Fibroblast of skin of left quadriceps (primary cell): ENCODE measurements at places on chromosomes 3 and 15.

DNA sequence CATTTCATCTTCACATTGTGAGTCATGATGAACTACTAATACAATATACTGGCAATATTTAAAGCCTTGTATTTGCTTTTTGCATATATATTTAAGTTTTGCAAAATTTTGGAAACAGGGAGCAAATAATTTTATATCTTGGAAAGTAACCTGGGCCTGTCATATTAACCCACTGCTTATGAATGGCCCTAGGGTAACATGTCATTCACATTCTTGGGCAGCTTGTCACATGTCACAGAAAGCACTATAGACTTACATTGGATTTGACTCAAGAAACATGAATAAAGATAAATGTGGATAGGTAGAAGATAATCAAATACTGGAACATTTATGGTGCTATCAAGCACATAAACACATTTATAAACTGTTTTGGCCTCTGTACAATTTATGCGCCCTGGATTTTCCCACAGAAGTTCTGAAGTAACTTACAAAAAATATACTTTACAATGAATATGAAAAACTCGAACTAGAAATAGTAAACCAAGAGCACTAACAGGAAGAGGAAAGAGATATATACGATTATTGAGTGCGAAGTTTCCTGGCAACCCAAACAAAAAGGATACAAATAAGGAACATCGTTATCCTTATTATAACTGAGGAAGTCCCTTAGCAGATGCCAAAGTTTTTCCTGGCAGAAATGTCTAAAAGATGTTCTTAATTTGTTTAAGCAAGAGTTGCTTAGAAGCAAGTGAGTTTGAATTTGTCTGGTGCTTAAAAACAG is 257.2 kb downstream of the RBMS3 start:
- DNase-seq: no peak

DNA sequence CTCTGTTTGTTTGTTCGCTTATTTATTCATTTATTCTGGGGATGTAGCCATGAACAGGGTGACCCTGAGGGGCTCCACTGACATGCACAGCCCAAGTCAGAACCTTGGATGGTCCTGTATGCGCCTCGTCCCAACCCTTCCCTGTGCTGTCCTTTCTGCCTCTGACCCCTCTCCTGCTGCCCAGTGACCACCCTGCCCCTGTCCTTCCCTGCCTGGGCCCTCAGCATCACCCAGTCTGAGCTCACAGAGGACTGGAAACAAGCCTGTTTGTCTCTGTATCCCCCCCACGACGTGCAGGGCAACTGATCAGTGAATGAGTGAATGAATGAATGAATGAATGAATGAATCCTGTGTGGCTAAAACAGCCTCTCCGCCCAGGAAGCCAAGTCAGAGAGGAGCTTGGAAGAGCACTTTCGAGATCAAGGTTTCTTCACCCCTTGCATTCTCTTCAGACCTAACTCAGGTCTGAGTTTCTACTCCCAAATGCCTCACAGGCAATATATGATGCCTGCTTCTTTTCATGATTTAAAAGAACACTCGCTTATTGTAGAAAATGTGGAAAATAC is 157.7 kb downstream of the SMAD6 start:
- DNase-seq: no peak

- DNase-seq: peak; percentile 31
These were observed 45.8 kb downstream of the ALDH1A2 start for GRCh38 chr15:58019503-58020376.

DNA sequence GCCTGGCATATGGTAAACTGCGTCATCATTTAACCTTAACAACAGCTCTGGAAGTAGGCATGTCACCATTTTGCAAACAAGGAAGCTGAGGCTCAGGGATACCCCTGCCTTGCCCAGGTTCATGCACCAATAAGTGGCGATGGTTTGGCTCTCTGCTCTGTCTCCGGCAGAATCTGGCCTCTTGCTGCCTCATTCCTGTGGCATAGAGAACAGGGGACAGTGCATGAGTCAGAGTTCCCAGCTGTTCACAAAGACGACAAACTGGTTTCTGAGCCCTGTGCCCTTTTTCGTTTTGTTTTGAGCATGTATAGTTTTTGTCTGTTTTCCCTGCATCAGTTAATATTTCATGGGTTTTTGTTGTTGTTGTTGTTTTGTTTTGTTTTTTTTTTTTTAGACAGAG is 236.8 kb downstream of the OPA1 start:
- DNase-seq: no peak

- DNase-seq: no peak
These were observed 12.4 kb downstream of the PCCB start for GRCh38 chr3:136262559-136262958.

DNA sequence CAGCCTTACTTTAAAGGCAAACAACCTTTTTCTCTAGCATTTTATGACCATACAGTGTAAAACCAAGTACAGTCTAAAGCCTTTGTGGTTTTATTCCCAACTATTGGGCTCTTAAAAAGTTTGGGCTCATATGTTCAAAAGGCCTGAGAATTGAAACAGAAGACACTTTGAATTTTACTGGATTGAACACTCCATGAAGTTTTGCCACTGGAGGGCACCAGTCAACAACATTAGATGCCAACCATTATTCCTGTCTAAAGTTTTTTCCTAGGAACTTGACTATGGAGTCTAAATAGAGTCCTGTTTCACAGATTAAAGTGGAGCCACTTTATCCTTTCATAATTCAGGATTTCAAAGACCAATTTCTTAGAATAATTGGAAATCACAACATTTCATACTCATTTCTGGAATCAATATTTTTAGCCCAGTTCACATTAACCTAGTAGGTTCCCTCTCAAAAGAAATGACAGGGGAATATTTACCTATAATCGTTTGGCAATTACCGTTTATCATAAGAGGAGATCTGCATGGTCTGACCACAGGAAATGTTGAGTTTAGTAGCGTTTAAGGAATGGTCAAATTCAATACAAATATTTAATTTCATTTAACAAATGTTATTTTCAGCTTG is 244.1 kb upstream of the PDZRN3 start:
- DNase-seq: peak; percentile 22

DNA sequence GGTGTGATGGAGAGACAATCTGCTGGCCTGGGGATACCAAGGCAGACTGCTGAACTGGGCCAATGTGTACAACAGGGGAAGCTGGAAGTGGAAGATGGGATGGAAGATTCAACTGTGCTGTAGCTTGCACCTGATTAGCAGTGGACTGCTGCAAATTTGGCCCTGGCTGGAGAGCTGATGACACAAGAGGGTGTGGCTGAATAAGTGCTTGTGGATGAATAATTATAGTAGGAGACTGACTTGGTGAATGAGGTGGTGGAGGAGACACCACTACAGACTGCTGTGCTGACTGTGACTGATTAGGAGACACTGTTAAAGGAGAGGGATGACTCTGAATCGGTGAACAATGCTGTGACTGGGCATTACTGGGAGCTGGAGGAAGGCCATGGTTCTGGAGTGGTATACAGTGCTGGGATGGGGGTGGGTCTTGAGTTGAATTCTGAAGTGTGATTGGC is 52.5 kb downstream of the PHC3 start:
- no peak for DNase-seq

- no peak for DNase-seq
These were observed 498.9 kb upstream of the TGFBR2 start for GRCh38 chr3:30107531-30107930.

- DNase-seq: no peak
These were observed 98.4 kb downstream of the FLNB start for GRCh38 chr3:58106640-58107039.

GRCh38 chr3:8640223-8640622 is 4.4 kb downstream of the SSUH2 start:
- no peak for DNase-seq

GRCh38 chr3:32612547-32612946 is 41.9 kb upstream of the DYNC1LI1 start:
- no peak for DNase-seq

GRCh38 chr3:141392416-141392815 is 24.1 kb downstream of the ZBTB38 start:
- no peak for DNase-seq

- no peak for DNase-seq
These were observed 11.5 kb downstream of the SLC51A start for GRCh38 chr3:196227629-196228493.

GRCh38 chr3:16332904-16333426 is 68.0 kb downstream of the OXNAD1 start:
- DNase-seq: peak; percentile 55

- DNase-seq: no peak
These were observed 542.3 kb upstream of the ROBO2 start for GRCh38 chr3:76497636-76498035.

GRCh38 chr3:45603226-45603625 is 8.7 kb downstream of the LIMD1 start:
- DNase-seq: no peak

- DNase-seq: no peak
These were observed 906.6 kb downstream of the TUSC7 start for GRCh38 chr3:117616227-117616626.

GRCh38 chr3:49058011-49058410 is 28.8 kb upstream of the IMPDH2 start:
- DNase-seq: no peak

DNA sequence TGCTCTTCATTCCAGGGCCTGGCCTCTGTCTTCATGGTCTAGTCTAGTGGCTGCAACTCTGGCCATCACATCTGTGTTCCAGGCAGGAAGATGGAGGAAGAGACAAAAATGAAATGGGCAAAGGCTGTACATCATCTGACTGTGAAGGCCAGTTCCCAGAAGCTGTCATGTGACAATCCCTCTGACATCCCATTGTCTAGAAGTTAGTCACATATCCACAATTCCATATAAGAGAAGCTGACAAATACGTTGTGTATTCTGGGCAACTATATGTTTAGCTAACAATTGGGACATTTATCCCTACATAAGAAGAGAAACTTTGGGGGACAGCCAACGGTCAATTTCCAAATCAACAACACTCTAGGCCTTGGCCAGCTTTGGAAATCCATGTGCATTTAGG is 34.5 kb upstream of the C3orf70 start:
- DNase-seq: no peak

- DNase-seq: no peak
These were observed 69.5 kb upstream of the IQSEC1 start for GRCh38 chr3:13142552-13143380.

GRCh38 chr3:15787941-15788340 is 9.8 kb downstream of the ANKRD28 start:
- DNase-seq: no peak

DNA sequence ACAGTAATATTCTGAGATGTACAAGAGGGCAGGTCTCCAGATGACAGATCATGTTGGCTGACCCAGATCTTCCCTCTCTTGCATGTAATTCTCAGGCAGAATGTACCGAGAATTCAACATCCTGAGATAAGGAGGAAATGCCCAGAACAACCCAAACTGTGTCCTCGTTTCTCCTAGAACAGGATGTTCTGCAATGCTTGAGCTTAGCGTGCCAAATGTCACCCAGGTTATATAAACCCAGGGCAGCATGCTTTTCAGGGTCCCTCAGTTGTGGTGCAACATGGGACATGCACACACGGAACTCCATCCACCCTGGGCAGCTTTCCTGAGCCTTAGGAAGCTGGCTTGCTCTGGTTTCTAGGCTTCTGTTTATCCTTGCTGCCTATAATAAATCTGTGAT is 102.1 kb upstream of the CMC1 start:
- DNase-seq: no peak

DNA sequence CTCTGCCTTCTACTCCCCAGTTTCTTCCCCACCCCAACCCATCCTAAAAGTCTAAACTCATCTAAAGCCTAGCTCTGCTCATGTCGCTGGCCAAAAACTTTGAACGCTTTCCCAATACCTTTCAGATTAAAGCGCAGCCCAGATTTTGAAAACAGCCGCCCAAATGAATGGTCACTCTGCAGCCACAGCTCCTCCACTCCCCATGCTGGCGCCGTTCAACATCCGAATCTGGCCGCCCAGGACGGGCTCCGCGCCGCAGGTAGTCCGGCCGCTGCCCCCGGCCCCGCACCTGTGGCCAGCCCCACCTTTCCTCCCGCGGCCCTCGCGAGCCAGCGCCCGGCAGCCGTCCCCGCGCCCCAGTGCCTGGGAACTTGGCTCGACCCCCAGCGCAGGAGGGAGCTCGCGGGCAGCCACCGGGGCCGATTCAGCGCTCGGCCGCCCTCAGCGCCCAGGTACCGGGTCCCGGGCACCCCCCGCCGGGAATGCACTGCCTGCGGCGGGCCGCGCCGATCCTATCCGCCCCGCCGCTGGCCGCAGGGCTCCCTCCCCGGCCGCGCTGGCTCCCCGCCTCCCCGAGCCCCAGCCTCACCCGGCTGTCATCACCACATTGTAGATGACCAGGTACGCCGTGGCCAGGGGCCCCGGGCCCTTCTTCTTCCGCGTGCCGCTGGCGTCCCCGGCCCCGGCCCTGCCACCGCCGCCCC is 417 bp downstream of the HACD2 start:
- DNase-seq: no peak

DNA sequence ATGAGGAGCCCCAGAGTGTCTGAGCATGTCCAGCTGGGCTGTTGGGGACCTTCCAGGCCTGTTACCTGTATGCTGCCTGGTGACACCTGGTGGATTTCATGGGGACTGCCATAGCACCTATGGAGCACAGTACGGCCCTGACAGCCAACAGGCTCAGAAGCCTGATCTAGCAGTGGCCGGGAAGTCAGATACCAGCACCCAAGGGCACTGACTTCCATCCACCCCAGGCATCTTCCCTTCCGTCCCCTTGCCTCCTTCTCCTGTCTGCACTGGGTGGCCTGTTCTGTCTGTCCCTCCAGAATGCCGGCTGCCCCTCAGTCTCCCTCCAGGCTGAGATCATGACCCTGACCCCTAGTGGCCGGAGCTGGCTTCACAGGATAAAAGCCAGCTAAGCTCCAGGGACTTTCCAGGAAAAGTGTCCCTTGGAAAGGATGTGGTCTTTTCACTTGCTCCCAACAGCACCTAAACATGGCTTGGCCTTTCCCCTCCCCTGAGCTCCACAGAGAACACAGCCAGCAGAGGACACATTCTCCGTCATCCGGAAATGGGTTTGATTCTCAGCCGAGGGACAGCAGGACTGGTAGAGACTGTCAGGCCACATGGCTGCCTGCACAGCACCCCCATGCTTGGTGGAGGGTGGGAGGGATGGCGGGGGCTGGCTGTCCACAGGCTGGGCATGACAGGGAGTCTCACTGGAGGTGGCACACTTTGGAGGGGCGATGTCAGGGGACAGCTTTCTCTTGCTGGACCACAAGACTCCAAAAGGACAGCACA is 9.5 kb downstream of the RPS17 start:
- DNase-seq: peak; percentile 12

GRCh38 chr3:52404391-52404790 is 40.5 kb downstream of the SEMA3G start:
- no peak for DNase-seq

- DNase-seq: no peak
These were observed 71.9 kb upstream of the GOLGA8B start for GRCh38 chr15:34655326-34655725.

DNA sequence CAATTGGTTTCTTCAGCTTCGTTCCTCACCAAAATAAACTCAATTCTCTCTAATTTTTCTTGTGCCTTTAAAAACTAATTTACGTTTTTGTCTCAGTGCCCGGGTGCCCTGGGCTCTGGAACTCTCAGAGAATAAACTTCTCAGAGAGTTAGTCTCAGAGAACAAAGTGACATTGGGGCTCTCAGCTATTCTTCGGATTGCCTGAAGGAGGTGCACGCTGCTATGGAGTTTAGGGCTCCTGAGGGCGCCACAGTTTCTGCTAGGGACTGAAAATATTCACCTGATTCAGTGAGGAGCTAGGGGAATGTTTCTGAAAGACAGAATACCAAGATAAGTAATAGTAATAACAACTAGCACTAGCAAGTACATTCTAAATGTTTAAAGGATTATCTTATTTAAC is 22.7 kb downstream of the ZIC4 start:
- DNase-seq: no peak

GRCh38 chr3:69739204-69740102 is at the start of gene MITF:
Gene MITF, plus strand, starts transcription at chr3:69739464. Its CDS starts 134 bp downstream, at chr3:69739598.
- peak; percentile 66 for DNase-seq
